ENCODE measurements at places on chromosomes 16 and 17. TPM values are rescaled to one million over a fixed set of nuclear protein-coding genes. Genes with fewer than 3 reads are reported as not detected.
A peak's percentile ranks its signal among the peaks of the same experiment; 100 is the strongest.

GRCh38 chr16:7744546-7745264 lies 412.1 kb downstream of the RBFOX1 start:
- no peak for DNase-seq

- no peak for DNase-seq
These were observed 5.2 kb downstream of the OMG start for GRCh38 chr17:31291820-31292219.

DNA sequence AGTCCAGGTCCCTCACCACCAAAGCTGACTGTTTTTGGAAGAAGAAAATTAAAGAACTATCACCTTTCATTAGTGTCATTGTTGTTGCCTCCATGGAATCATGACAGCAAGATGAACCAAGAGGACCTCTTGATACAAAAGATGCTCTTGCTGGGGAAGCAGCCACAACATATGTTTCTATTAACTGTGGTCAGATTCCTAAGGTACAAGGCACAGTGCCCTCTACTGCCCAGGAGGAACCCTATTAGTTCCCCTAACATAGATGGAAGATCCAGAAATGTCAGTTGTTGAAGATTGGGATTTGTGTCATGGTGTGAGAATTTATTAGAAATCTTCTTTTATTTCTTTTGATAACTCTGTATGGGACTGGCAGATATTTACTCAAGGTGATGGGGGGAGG lies 188.2 kb upstream of the ANKFN1 start:
- no peak for DNase-seq

- DNase-seq = no peak
These were observed 428 bp downstream of the PHF12 start for GRCh38 chr17:28950752-28951427.

DNA sequence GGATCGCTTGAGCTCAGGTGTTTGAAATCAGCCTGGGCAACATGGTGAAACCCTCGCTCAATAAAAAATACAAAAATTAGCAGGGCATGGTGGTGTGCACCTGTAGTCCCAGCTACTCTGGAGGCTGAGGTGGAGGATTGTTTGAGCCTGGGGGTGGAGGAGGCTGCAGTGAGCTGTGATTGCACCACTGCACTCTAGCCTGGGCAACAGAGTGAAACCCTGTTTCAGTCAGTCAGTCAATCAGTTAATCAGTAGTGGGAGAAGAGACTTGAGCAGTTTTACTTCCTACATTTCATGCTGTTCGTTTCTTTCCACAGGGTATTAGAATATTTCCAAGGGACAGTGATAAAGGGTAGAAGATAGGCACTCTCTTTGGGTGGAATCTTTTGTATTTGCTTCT lies 8.8 kb downstream of the MAP3K3 start:
- no peak for DNase-seq

- no peak for DNase-seq
These were observed 48.5 kb downstream of the WWOX start for GRCh38 chr16:78147911-78148401.

DNA sequence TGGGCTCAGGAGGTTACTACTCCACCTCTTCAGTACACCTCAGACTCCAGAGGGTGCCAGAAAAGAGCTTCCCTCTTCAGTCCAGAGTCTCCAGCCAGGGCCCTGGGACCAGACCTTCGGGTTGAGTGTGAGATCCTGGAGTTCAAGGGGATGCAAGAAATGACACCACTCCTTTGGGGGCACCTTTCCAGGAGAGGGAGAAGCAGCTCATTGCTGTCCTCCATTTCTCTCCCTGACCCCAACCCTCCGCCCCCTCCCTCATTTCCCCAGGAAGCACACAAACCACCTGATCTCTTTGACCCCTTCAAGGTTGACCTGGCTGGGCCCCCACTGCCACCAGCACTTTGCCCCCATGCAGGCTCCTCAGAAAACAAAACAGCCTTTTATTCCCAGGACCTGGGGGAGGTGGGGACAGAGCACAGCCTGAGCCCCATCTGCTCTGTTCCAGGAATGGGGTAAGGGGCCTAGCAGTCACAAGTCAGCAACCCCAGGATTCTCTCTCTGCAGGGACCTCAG lies 21.4 kb downstream of the CDH5 start:
- DNase-seq = no peak

- DNase-seq = no peak
These were observed 11.6 kb downstream of the ACLY start for GRCh38 chr17:41907185-41907556.

- DNase-seq = no peak
These were observed 28.9 kb downstream of the CMIP start for GRCh38 chr16:81473558-81473957.

GRCh38 chr16:5756969-5757368 lies 659.4 kb upstream of the EEF2KMT start:
- no peak for DNase-seq

- no peak for DNase-seq
These were observed 16.5 kb downstream of the CDIP1 start for GRCh38 chr16:4522051-4522581.

DNA sequence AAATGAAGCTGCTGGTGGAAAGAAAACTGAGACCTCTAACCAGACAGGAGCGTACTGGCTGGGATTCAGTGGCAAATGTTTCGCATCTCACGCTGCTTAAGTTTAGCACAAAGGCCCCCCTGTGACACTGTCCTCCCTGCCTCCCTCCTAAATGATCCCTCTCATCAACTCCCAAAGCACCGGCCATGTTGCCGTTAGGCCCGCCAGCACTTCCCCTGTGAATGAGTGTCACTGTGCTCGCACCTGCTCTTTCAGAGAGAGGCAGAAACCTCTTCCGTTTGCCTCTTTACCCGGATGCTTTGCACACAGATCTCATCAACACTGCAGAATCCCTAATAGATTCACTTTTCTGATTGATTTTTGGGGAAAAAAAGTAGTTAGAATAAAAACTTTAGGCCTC lies 26.5 kb downstream of the MBTPS1 start:
- DNase-seq = no peak

- DNase-seq = no peak
These were observed 17.0 kb upstream of the NAGS start for GRCh38 chr17:43987131-43988021.

DNA sequence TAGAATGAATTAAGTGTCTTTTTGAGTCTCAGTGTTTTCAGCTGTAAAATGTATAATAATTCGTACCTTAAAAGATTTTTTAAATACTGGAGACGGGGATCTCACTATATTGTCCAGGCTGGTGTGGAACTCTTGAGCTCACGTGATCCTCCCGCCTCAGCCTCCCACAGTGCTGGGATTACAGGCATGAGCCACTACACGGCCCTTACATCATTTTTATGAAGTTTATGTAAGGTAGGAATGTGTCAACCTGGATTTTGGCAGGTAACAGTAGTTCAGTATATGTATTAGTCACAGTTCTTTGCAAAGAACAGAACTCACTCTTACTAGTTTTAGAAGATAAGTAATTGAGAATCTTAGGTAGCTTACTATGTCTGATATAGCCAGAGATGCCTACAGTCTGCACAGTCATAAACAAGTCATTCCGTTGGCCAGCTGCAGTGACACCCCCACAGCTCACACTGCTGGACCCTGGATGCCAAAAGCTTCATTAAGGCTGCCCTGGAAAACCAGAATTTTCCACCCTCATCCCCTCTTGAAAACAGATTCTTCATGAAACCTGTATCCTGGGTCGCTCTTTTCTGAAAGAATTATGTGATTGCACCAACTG lies 583 bp upstream of the COX6A2 start:
- DNase-seq = no peak

GRCh38 chr17:59671386-59671785 lies 35.8 kb downstream of the PTRH2 start:
- DNase-seq = no peak

GRCh38 chr17:18183334-18184142 lies at the start of gene ALKBH5:
TSS of gene ALKBH5 (plus strand) at chr17:18183828. CDS start at chr17:18184244, 416 bp downstream.
- DNase-seq = peak; percentile 99

- no peak for DNase-seq
These were observed 13.3 kb upstream of the CAVIN1 start for GRCh38 chr17:42436391-42436790.

DNA sequence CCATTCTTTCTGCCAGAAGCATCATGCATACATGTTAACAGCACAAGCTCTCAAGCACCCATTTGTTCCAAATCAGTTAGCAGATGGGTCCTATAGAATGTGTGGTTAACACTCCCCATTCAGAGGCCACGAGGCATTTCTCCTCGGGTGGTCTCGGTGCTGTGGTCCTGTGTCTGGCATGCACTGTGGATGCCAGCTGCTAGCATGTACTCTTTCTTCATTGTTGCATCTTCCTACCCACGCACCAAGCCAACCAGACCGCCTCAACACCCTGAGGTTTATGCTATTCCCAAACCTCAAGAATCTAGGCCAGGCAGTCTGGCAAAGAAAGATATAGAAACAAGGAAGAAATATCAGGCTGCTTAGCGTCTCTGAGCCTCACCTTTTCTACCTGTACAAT lies 27.8 kb upstream of the MRTFB start:
- DNase-seq = no peak

DNA sequence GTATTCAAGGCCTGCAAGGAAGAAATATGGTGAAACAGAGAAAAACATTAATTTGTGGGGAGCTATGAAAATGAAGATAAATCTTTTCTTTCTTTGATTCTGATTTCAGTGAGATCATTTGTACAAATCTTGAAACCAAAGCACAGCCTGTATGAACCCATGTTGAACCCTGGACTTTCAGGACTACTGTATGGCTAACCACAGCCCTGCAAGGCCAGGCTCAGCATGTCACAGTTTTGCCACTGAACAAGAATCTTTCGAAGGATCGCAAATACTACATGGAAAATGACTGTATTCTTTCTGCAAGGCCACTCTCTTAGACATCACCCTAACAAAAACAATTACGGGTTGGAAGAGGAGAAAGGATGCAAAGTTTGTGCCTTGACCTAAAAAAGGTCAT lies 161.7 kb upstream of the MAF start:
- no peak for DNase-seq

GRCh38 chr17:49696233-49696761 lies 11.5 kb downstream of the SLC35B1 start:
- DNase-seq = no peak

DNA sequence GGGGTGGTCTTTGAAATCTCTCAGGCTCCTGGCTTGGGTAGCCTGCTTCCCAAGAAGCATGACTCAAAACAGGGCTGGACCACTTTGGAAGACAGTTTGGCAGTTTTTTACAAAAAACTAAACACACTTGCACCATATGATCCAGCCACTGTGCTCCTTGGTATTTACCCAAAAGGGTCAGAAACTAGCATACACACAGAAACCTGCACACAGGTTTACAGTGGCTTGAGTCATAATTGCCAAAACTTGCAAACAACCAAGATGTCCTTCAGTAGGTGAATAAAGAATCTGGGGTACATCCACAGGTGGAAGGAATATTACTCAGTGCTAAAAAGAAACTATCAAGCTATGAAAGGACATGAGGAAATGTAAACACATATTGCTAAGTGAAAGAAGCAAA lies 323.2 kb upstream of the CDH5 start:
- DNase-seq = no peak

DNA sequence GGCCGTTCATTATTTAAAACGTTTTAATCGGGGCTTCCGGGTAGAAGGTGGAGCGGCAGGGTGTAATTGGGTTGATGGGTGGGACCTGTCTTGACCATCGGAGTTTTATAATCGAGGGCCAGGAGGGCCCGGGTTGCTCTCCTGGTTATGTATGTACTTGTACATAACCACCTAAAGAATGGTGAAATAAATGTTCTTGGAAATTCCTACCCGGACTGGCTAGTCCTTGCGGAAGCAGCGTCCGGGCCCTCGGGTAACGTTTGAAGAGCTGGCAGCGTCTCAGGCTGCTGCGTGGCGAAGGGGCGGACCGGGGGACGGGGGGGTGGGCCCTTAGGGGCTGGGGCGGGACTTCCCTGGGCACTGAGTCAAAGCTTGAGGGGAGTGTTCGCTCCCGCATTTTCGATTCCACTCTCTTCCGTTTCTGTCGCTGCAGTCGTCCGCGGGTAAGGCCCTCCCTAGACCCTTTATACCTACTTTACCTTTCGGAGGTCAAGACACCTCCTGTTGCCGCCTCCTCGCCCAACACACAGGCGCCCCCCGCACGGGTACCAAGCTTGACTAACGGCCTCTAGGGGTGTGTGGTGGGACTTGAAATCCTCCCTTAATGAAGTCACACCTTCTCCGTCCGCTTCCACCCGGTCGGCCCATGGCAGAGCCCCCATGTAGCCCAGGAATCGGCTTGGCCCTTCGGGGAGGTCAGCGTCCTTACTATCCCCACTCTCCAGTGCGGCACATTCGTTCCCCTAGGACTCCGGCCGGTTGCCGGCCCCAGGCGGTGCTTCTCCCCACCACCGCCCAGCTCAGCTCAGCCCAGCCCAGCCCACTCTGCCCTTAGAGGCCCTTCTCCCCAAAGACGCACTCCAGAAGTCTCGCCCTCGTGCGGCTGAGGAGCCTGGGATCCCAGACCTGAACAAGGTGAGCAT lies at the start of gene TMEM106A:
Gene TMEM106A, plus strand, starts transcription at position 396 of the 923 bp plus-strand sequence. CDS start 1,167 bp downstream, outside the sequence.
- DNase-seq = peak; percentile 66

- DNase-seq = no peak
These were observed 20.5 kb downstream of the TMEM100 start for GRCh38 chr17:55702150-55702549.

DNA sequence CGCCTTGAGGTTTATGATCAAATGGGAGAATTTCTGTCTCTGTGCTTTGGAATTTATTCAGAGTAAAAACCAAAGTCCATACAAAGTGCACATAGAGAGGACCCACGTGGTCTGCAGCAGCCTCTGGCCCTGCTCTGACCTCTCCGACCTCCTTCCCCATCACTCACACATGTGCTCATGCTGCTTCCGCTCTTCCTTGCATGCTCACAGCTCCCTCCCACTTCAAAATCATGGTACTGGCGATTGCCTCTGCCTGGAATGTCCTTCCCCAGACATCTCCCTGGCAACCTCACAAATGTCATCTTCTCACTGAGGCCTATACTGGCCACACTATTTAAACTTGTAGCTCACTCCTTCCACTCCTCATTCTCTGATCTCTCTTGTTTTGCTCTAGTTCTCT lies 418.0 kb downstream of the CA10 start:
- no peak for DNase-seq

GRCh38 chr16:85963753-85964285 lies 64.9 kb downstream of the IRF8 start:
- peak; percentile 19 for DNase-seq

- DNase-seq = no peak
These were observed 95.7 kb downstream of the BMERB1 start for GRCh38 chr16:15530085-15530484.

DNA sequence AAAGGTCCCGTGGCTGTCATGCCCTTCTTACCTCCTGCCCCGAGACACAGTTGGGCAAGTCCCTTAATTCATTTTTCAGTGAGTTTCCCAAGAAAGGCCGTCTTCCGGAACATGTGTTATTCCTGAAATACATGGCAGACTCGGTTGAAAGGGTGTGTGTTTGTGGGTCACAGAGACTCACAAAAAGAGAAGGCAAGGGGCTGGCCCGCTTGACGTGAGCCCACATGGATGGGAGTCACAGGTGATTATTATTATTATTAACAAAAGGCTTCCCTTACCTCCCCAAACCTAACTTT lies 34.1 kb upstream of the CCR7 start:
- DNase-seq = no peak

- no peak for DNase-seq
These were observed 10.1 kb upstream of the TMEM98 start for GRCh38 chr17:32917842-32918241.

GRCh38 chr16:62225675-62226074 lies 189.4 kb upstream of the CDH8 start:
- DNase-seq = peak; percentile 55

- peak; percentile 85 for DNase-seq
These were observed 117.8 kb upstream of the CDC42EP4 start for GRCh38 chr17:73429440-73430164.

ASPA gene
- total RNA-seq = 3.8 TPM

RDM1 gene
- not detected for total RNA-seq

EPOP gene
- 2.1 TPM for total RNA-seq

UTS2R gene
- not detected for total RNA-seq

GRIN2A gene
- total RNA-seq = not detected

GPRC5C gene
- total RNA-seq = 40.3 TPM

STUB1 gene
- 127 TPM for total RNA-seq

Measured in breast epithelium (tissue), 4 donors.